ENCODE measurements at places on chromosomes 12 and 14.
A peak's percentile ranks its signal among the peaks of the same experiment; 100 is the strongest.

DNA sequence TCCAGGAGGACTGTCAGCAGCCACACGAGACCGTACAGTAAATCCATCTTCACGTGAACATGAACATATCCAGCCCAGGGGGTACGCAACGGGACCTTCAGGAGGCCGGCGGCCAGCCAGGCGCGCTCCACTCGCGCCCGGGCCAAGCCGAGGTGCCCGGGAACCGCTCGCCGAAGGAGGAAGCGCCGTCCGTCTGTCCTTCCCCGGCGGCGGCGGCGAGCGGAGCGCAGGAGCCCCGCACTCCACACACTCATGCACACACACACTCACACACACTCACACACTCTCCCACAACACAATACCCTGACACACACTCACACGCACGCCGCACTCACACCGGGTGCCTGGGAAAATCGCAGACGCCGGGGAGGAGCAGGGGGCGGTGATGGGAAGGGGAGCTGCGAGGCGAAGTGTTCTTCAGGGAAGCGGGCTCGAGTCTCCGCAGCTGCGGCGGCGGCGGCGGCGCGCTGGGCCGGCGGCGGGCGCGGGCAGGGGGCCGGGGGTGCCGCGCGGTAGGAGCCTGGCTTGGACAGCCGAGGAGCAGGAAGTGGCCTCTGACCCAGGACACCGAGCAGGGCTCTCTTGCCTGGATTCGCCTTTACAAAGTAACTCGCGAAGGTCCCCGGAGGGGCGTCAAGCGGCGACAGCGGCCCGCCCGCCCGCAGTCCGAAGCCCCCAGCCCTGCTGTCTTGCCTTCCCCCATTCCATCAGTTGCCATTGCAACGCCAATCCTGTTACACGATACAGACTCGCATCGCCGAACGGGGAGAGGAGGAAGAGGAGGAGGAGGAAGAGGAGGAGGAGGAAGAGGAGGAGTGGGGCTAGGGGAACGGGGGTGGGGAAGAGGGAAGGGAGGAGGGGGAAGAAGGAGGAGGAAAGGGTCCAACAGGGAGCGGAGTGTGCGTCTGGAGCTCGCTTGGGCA is 601 bp downstream of the MDGA2 start:
- no peak for DNase-seq

DNA sequence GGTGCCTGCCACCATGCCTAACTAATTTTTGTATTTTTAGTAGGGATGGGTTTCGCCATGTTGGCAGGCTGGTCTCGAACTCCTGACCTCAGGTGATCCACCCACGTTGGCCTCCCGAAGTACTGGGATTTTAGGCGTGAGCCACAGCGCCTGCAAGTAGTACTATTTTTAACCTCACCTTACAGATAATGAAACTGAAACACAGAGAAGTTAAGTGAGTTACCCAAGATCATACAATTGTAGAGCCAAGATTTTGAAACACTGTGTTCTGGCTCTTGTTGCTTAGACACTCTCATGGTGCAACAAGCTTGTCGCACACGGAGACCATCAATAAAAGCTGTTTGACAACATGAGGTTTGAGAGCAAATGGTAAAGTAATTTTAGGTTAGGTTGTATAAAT is 159.1 kb upstream of the LMNTD1 start:
- no peak for DNase-seq

GRCh38 chr14:52060080-52060479 is 8.8 kb downstream of the NID2 start:
- DNase-seq = no peak

DNA sequence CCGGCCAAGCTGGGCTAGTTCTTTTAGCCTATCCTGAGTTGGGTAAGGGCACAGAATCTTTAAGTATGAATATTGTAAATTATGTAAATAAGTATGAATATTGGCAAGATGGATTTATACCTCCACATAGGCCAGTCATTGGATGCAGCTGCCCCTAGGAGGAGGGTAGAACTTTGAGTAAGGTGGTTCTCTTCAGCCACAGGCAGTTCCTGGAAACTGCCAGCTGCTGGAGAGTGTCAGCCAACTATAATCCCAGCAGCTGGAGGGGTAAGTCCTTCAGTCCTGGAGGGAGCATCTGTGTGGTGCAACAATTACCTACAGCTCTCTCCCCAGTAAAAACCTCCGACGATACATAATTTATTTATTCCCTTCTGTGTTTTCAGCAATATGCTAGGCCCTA is 65.8 kb upstream of the TMPO start:
- no peak for DNase-seq

- DNase-seq = no peak
These were observed 21.6 kb upstream of the NR4A1 start for GRCh38 chr12:52029685-52030084.

DNA sequence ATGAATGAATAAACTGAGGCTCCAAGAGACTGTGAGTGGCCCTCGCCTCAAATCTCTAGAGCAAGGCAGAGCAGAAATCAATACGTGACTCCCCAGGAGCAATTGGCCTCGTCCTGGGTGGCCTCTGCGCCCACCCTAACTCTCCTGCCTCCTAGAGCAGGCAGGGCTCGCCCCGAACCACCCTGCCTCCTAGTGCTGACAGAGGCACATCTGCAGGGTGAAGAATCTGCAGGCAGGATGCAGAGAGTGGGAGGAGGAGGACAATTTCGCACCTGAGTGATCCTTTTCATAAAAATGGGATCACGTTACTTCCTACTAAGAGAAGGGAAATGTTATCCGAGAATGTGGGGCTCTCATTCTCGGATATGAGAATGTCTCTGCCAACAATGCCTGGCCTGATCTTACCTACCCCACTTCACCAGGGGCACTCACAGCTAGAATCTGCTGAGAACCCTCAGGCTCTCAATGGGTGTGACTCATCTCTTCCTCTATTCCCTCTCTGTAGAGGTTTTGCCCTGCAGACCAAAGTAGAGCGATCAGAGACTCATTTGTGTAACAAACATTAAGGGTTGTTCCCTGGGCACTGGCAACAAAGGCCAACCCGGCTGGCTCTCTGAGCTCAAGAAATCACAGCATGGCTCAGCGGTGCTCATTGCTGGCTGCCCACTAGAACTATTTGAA is 61.7 kb upstream of the BCL2L14 start:
- peak; percentile 43 for DNase-seq
